CD4-positive, alpha-beta T cell treated with Interleukin-15 for 1 hour (primary cell): ENCODE measurements at places on chromosomes 3 and 15.
A peak's percentile ranks its signal among the peaks of the same experiment; 100 is the strongest.

DNA sequence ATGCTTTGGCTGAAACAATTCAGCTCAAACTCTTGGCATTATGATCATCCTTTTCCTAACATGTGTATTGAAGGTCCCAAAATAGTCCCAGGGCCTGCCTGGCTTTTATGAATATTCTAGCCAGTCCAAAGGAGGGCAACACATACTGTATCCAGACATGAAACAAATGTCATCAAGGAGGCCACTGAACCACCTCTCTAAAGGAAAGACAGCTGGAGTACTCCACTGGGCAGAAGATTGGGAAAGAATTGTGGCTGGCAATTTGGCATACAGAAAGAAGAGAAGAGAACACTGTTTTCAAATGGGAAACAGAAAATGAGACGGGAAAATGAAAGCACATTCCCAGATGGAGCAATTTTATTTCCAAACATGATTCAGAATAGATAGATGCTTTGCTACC is 80.6 kb downstream of the NCEH1 start:
- no peak for DNase-seq

DNA sequence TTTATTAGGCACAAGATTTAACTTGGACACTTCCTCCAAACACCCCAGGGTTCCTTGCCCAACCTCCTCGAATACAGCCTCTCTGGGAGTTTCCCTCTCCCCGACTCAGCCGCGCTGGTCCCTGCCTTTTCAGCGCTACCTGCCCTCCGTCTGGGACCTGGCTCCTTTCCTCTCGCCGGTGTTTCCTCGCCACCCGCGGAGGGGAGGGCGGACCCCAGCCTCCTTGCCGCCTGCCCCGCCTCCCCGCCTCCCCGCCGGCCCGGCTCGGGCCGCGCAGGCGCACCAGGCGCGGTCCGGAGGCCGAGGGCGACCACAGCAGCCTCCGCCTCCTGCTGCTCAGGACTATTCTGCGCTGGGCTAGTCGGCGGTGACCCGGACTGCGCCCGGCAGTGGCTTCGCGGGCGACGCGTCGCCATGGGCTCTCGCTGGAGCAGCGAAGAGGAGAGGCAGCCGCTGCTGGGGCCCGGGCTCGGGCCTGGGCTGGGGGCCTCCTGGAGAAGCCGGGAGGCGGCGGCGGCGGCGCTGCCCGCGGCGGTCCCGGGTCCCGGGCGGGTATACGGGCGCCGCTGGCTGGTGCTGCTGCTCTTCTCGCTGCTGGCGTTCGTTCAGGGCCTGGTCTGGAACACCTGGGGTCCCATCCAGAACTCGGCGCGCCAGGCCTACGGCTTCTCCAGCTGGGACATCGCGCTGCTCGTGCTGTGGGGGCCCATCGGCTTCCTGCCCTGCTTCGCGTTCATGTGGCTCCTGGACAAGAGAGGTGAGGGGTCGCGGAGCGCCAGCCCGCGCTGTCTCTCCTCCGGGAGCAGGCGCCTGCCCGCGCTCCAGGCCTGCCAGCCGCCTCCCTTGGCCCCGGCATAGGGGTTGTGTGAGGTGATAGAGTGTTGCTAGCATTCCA is at the start of gene SLC49A4:
TSS of gene SLC49A4 (plus strand) at position 291 of the 895 bp plus-strand sequence. CDS start at position 415, 124 bp downstream.
- peak; percentile 86 for DNase-seq

- no peak for DNase-seq
These were observed 327.1 kb downstream of the KBTBD8 start for GRCh38 chr3:67325231-67325630.

DNA sequence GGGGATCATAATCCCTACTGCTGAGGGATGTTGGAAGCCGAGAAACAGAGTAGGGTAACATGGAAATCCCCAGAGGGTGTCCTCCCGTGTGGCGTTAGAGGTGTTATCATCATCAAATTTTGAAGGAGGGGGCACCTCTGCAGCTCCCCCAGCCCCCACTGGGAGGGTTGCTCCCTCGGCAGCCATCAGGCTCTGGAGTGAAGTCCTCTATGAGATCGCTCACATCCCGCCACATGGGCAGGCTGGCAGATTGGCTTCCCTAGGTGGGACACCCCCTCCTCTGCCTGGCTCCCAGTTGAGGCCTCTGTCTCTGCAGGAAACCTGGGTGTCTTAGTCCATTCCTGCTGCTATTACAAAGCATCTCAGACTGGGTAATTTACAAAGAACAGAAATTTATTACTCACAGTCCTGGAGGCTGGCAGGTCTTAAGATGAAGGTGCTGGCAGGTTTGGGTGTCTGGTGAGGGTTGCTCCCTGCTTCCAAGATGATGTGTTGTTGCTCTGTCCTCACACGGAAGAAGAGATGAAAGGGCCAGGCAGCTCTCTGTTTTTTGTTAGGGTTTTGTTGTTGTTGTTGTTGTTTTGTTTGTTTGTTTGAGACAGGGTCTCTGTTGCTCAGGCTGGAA is 120.5 kb downstream of the NUP210 start:
- no peak for DNase-seq

DNA sequence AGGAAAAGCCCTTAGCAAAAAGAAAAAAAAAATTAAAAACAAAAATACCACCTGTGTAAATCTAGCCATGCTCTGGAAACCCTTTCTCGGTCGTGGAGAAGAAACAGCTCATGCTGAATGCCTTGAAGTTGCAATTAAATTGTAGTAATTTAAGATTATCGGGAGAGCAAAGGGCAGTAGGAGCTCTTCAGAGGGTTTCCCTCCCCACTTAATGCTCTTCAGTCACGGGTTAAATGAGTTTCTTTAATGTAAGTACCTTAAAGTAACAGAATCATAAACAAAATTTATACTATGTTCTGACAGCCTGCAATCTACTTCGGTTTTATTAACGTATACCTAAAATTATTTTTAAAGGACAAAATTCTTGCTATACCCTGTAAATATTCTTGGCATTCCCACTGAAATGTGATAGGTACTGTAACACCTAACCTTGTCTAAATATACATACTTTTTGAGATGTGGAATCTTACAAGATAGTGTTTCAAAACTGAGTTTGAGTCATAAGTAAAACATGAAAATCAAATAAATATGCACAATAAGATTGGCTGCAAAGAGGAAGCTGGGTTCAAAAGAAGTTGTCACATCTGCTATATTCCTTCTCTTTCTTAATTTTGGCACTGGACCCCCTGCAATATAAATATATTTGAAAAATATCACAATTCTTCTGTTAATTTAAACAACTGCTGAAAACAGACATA is 5.3 kb downstream of the FOXP1 start:
- no peak for DNase-seq

DNA sequence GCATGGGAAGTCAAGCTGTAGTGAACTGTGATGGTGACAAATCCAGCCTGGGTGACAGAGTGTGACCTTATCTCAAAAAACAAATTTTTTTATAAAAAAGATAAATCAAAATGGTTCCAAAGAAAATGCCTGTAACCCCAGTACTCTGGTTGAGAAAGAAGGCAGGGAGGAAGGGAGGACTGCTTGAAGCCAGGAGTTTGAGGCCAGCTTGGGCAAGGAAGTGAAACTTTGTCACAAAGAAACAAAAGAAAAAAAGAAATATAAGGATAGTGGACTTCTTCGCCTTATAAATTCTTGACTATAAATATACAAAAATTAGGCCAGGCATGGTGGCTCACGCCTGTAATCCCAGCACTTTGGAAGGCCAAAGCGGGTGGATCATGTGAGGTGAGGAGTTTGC is 34.1 kb downstream of the SMARCC1 start:
- DNase-seq: no peak

- DNase-seq: no peak
These were observed 1046.0 kb upstream of the NR2F2 start for GRCh38 chr15:95284492-95284891.

- no peak for DNase-seq
These were observed 274.6 kb downstream of the EDEM1 start for GRCh38 chr3:5462086-5462485.
